CD4-positive, alpha-beta T cell treated with Interleukin-15 for 4 hours (primary cell): ENCODE measurements at places on chromosomes 3 and 15.
A peak's percentile ranks its signal among the peaks of the same experiment; 100 is the strongest.

GRCh38 chr15:101371081-101371480 is 76.0 kb upstream of the SNRPA1 start:
- DNase-seq, result no peak

- peak; percentile 27 for DNase-seq
Measured at GRCh38 chr3:100209948-100210771, 50.6 kb upstream of the TBC1D23 start.

DNA sequence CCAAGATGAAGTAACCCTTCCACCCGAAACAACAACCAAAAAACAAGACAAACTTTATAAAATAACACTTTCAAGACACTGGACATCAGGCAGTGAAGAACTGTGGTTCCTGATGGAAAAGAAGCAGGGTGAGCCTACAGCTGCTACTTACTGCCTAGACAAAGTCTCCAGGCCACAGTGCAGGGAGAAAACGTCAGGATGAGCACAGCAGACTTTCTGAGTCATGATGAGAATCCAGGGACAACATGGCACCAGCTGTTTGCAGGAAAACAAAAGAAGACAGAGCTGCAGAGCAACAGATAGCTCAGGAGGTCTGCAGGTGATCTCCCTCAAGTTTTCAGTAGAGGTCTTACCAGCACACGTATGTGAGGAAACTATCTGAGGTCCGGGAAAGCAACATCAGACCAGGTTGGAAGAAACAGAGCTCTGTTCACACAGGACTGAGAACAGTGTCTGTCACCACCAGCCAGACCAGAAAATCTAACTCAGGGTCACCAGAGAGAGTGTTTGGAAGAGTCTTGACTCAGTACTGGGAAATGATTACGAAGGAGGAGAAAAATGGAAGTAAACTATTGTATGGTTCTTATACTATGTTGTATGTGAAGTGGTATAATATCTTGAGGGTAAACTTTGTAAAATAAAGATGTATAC is 108.9 kb downstream of the ANO10 start:
- no peak for DNase-seq

GRCh38 chr3:69500604-69501003 is 114.7 kb upstream of the FRMD4B start:
- DNase-seq, result no peak
